ENCODE measurements at places on chromosomes 7 and 10.

DNA sequence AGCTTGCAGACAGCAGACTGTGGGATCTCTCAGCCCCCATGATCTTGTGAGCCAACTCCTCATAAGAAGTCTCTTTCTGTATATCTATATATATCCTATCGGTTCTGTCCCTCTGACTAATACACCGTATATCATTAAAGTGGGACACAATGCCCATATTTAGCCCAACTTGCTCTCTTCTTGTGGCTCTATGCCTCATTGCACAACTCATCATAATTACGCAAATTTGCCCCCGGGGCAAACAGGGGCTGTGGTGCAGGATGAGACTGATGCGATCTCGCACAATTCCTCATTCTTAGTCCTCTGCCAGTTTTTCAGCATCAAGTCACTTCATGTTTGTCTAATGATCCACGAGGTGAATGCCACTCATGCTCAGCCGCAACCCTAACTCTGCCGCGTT is 183.2 kb downstream of the PRPF18 start:
- no peak for DNase-seq

GRCh38 chr10:31702005-31702404 is 226.6 kb downstream of the ARHGAP12 start:
- no peak for DNase-seq

DNA sequence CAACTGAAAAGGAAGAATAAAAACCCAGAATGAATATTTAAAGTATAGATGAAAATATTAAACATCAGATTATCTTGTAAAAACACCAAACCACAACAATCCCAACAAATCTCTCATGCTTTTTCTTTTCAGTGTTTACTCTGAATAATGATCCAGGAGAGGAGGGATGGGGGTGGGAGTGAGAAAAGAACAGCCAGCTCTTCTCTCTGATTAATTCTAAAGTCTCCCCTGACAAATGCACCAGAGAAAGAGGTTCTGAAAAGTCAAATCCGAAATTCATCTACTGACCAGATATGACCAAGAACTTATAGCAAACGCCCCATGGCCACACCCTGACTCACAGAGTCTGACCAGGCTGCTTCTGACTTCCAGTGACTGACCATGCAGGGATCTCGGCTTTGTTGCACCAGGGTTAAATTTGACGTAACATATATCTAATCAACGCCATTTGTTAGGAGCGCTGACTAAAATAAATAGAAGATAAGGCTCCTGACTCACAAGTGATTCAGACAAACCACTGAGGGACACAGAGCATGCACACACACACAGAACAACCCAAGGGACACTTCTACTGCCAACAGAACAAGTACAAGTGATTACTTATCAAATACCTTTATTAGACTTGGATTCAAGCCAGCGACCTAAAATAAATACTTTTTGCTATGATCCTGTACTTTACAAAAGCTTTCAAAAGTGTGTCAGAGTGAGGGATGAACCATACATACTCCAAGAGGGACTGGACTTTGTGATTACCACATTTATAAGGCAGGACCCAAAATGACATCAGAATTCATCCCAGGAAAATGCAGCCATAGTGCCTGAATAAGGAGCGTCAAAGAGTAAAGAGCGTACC is 9.3 kb upstream of the SPOCK2 start:
- no peak for DNase-seq

- peak; percentile 41 for DNase-seq
Measured at GRCh38 chr10:121926671-121927317, 1.0 kb downstream of the ATE1 start.

DNA sequence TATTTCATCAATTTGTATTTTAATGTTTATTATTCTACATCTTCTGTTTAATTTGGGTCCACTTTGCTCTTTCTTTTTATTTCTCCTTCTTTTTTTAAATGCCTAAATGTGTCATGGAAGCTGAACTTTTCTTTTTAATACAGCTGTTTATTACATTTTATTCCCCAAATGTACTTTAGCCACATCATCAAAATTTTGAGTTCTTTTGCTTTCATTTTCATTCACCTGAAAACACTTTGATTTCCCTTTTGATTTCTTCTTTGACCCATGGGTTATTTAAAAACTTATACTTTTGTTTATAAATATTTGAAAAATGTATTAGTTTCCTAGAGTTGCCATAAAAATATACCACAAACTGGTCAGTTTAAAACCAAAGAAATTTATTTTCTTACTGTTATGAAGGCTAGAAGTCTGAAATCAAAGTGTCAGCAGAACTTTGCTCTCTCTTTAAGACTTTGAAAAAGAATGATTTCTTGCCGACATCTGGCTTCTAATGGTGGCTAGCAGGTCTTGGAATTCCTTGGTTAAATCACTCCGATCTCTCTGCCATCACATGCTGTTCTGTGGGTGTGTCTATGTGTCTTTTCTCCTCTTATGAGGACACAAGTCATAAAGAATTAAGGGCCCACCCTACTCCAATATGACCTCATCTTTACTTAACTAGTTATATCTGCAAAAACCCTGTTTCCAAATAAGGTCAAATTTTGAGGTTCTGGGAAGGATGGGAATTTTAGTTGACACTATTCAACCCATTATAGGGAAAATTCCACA is 225.5 kb downstream of the ANKRD7 start:
- DNase-seq = no peak

GRCh38 chr10:106566873-106567272 is 597.6 kb downstream of the SORCS1 start:
- DNase-seq = no peak
